Stimulated activated CD8-positive, alpha-beta memory T cell treated with anti-CD3 and anti-CD28 coated beads, Interleukin-2, amount 100 ng/mL, for 1 hour (primary cell): ENCODE measurements at places on chromosomes 2 and 18.

- no peak for DNase-seq
These were observed 146.6 kb downstream of the MEIS1 start for GRCh38 chr2:66581339-66582103.

GRCh38 chr2:240000671-240001070, 24.5 kb downstream of the NDUFA10 start:
- no peak for DNase-seq

DNA sequence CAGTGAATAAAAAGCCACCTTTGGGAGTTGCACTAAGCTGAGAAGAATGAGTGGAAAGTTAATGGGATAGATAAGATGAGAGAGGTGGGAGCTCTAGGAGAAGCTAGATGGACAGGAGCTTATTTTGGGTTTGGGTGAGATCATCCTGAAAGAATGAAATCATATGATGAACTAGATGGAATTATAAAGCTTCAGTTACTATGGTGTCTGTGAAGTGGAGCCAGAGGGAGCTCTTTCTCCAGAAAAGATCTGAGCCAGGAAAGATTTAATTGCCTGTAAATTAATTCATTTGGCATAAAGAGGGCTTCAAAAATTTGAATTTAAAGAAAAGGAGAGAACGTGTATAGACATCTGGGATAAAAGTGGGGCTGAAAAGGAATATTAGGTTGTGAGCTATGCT, 10.3 kb downstream of the DNAH6 start:
- no peak for DNase-seq

GRCh38 chr2:65144571-65144970, 14.7 kb upstream of the RAB1A start:
- no peak for DNase-seq

DNA sequence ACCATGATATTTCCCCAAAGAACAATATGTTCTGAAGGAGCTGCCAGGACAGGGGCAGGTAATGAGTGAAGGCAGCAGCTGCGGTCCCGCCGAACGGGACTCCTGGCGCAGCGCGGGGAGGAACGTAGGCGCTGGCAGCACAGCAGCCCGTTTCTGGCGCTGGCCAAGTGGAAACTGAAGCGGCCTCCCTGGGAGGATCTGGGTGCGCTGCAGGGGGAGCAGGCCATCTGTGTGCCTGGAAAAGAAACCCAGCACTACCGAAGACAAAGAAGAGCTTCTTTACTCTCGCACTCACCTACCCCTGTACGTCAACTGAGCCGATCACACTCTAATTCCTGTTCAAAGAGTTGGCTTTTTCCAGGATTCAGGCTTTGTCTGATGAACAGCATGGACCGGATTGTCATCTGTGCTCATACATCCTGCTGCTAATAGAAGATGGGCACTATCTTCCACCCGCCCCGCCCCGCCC, 11.8 kb downstream of the G6PC2 start:
- DNase-seq, result no peak

DNA sequence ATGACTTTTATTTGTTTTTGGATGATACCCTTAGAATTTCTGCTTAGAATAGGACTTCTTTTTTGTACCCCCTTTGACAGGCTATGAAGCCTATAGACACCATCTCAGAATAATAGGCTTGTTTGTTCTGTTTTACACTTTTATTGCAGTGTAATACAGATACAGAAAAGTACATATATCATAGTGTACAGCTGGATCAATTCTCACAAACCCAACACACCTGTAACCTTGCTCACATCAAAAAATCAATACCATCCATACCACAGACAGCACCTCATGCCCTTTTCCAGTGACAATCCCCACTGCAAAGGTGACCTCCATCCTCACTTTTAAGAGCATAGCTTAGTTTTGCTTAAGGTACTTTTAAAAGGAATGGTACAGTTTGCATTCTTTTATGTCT, 14.8 kb downstream of the EML6 start:
- no peak for DNase-seq

DNA sequence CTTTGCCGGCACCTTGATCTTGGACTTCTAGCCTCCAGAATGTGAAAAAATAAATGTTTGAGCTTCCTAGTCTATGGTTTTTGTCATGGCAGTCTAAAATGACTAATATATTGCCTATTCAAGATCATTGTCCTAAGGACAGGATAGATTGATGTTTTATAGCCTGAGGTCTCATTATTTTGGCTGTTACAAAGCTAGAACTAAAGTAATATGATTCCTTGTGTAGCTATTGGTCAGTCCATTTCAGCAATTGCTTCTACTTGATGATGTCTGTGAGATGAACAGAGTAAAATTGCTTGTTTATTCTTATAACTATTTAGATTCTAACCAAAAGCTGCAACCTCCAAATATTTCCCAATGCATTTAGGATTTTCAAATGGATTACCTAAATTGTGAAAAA, 145.0 kb downstream of the HRH4 start:
- DNase-seq, result no peak

DNA sequence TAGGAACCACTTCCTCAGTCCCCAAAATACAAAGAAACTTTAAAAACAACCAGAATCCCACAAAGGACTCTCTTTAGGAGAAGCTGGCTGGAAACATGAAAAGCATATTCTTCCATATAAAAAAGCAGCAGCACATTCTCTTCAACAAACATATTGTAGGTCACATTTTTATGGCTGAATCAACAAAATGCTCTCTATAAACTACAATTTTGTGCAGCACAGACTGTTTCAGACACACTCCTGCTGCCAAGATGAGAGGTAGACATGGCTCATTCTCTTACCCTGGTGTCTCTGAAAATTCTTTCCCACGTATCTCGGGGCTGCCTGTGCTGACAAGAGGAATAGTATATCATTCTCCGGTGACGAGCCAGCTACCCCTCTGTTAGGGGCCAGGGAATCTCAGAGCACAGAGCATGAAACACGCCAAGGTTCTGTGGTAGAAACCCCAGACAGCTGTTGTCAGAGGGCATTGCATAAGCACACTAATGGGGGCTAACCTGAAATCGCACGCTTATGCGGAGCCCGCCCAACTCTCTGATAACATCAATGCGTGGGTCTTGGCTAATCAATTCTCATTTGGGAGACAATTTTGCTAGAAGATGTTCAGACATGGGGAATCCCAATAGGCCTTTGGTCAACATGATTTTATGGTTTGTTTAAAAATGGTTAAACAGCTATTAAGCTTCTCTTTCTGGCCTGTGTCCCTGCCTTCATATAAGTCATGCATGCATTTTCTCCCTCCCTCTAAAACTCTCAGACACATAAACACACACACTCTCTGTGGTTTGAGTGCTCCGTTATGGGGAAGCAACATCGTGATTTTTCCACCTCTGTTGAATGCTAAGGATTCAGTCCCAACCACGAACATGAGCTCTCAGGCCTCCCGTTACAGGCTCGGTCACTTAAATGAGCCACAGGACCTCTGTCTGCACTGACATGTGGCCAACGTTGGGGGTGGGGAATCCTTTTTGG, 177.5 kb downstream of the INO80D start:
- no peak for DNase-seq
